ENCODE measurements at places on chromosomes 7 and 10.

DNA sequence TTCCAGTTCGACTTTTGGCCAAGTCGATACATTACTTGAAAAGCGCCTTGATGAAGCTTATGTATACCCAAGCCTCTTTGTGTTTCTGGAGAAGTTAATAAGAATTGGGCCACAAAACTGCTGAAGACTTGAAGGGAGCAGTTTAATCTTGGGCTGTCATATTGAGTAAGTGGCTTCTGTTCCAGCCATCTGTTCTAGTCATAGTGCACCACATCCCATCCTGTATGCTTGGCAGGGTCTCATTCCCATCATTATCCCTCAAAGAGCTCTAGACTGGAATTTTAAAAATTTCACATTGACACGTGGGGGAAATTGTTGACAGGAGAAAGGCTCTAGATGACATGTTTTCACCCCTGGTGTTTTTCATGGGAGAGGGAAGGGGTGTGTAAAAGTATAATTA, 196.6 kb upstream of the PLPP4 start:
- DNase-seq: no peak

DNA sequence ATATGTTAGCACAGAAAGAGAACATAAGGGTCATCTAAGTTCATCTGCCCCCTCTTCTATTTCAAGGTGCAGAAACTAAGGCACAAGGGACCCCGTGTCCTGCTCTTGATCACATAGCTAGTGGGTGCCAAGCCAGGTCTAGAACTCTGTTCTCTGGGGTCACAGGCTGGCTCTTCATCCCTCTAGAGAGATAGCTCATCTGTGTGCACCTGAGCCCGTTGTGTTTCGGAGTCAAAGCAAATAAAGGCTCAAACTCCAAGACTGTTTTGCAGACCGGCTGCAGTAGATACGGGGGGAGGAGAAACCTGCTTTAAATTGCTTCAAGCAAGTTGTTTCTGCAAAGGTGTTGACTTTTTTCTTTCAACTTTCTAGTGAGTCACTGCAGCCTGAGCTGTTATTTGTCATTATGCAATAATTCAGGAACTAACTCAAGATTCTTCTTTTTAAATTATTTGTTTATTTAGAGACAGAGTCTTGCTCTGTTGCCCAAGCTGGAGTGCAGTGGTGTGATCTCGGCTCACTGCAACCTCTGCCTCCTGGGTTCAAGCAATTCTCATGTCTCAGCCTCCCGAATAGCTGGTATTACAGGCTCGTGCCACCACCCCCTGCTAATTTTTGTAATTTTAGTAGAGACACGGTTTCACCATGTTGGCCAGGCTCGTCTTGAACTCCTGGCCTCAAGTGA, 6.5 kb downstream of the BLVRA start:
- DNase-seq: no peak

DNA sequence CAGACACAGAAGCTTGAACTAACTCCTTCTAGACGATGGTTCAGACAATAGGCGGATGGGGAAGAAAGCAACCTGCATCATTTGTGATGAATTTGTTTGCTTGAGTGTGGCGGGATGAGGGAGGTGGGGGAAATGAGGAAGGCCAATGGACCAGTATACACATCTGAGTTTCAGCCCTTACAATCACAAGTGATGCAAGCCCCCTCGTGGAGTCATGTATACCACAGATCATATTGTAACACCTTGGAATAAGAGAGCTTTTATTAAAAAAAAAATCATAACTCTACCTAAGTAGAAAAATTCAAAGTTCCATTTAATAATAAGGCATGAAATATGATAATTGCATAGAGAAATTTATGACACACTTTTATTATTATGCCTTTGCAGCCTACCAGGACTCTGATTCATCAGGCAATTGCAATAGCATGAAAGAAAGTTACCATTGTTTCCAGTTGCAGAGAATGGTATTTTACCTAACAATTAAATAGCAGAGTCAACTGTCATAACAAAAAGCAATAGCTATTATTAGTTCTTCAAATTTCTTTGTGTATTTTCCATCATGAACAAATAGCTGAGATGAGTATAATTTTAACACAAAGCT, 230.2 kb upstream of the AKR1E2 start:
- no peak for DNase-seq

DNA sequence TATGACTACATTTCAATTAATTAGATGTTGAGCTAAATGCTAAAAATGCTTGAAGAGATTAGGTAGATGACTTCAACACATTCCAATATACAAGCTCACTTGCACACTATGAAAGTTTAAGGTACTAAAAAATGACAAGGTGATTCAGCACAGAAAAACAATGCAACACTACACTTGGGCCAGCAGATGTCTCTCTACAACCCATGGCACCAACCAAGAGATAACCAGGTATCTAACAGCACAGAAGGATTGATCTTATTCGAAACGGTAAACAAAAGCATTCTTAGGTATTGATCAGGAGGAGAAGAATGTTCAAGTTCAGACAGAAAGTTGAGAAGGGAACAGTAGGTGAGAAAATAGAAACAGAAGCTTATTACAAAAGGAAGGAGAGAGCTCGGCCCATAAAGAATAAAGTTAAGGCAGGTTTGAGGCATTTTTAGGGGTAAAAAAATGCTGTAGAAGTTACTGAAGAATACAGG, 248.2 kb upstream of the KLF14 start:
- no peak for DNase-seq

- no peak for DNase-seq
Measured at GRCh38 chr10:93999401-93999851, 5.7 kb downstream of the PLCE1 start.

All from right lung (tissue), 10 donors.